Stimulated activated CD8-positive, alpha-beta memory T cell treated with anti-CD3 and anti-CD28 coated beads, Interleukin-2, amount 100 ng/mL, for 48 hours (primary cell): ENCODE measurements at places on chromosomes 7 and 10.
A peak's percentile ranks its signal among the peaks of the same experiment; 100 is the strongest.

DNA sequence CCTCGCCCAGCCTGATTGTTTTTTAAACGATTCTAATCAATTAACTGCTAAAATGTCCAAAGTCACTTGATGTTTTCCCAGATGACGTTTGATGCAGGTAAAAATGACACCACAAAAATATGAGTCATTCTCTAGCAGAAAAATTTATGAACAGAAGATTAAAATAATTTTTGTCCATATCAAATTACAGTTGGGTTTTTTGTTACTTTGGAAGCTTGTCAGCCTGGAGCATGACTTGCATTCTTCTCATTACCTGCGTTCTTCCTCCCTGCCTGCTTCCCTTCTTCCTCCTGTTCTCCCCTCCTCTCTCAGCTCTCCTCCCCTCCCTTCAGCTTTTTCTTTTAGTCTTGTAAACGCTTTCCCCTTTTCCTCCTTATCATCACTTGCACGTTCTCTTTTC is 18.7 kb downstream of the IL15RA start:
- no peak for DNase-seq

DNA sequence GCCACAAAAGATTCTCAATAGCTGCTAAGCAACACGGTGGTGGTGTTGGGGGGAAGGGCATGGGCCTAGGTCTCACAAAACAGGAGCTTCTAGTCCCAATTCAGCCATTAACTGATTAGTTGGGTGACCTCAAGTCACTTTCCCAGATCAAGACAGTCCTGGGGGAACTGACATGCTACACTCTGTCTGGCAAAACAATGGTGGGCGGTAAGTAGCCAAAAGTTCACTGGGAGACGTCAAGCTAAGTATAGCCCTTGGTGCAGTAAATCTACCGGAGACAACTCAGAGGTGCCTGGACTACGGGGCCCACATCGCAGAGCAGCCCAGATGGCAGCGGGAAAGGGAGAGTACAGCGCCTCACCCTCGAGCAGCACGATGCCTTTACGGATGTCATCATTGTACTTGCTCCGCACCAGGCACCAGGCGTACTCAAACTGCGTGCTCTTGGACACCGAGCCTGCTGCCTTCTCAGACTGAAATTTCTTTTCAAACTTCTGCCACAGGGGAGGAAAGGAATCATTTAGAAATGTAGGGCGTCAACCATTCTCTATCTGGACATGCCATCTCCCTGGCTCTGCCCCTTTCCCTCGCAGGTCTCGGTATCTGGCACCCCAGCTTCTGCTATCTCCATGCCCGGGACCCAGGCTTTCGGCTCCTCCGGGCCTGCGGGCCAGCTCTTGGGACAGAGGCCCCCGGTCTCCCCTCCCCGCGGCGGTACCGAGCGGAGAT is 1.1 kb downstream of the FIS1 start:
- DNase-seq, result no peak

DNA sequence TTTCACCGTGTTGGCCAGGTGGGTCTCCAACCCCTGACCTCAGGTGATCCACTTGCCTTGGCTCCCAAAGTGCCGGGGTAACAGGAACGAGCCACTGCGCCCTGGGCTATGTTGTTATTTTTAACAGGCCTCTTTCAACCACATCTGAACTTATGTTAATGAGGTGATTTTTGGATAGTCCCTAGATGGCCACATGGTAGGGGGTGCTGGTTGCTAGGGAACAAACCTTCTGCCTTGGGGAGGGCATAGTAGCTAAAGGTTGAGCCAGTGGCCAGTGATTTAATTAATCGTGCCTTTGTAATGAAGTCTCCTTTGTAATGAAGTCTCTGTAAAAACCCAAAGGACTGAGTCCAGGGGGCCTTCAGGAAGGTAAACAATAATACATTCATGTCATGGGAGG is 9.1 kb downstream of the COMTD1 start:
- no peak for DNase-seq

GRCh38 chr7:1501487-1502270 is 2.5 kb downstream of the INTS1 start:
- no peak for DNase-seq

GRCh38 chr7:38057829-38058228 is 120.2 kb upstream of the STARD3NL start:
- no peak for DNase-seq

DNA sequence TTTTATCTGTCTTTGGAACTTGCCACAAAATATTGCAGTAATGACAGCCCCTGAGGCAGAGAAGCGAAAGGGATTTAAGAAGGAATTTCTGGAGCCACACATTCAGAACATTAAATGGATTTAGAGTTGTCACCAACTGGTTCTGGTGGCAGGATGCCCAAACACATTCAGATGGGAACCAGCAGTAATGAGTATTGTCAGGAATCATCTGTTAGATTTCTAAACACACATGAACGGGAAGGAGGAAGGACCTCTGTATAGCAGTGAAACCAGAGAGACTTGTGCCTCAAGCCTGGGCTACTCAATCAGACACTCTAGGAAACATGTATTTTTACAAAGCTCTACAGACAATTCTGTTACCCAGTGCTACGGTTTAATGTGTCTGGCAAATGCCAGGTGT is 103.8 kb upstream of the CCNY start:
- no peak for DNase-seq

DNA sequence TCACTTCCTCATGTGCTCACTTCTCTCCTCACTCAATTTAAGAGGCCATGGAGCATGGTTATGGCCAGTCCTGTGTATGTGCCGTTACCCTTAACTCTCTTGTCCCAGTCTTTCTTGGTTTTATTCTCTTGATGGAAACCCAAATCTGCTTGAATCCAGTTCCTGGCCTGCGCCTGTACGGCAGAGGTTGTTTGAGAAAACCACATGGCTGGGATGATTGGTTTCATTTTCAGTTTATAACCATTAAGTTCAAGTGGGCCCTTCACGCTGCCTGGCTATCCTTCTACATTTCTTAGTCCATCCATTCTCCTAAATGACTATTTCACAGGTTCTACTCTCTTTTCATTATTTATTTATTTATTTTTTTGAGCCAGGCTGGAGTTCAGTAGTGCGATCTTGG is 1.6 kb upstream of the ZNF239 start:
- no peak for DNase-seq

DNA sequence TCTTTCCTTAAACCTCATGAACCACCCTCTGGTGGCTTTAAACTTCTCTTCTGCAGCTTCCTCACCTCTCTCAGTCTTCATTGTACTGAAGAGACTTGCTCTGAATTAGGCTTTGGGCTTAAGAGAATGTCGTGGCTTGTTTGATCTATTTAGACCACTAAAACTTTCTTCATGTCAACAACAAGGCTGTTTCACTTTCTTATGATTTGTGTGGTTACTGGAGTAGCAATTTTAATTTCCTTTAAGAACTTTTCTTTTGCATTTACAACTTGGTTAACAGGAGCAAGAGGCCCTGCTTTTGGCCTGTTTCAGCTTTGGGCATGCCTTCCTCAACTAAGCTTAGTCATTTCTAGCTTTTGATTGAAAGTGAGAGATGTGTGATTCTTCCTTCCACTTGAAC is 38.1 kb upstream of the CDHR3 start:
- peak; percentile 14 for DNase-seq

DNA sequence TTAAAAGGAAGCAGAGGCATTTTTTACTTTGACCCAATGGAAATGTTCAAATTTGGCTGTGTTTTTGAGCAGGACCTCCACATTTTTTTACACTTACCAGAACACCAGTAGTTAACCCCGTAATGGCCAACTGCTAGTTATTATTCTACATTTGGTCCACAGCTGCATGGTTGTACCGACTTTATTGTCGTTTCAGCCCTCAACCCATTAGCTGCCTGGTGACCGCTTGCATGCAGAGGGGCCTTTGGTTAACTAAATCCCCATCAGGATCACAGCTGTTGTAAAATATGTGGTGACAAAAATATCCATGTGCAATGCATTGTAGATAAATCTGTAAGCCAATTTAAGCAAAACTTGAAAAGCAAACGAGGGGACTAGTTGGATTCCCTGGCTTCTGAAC is 342.2 kb upstream of the MEOX2 start:
- no peak for DNase-seq

GRCh38 chr7:1941464-1942242 is 271.6 kb downstream of the ELFN1 start:
- no peak for DNase-seq
